ENCODE measurements at places on chromosomes 13 and 19.

DNA sequence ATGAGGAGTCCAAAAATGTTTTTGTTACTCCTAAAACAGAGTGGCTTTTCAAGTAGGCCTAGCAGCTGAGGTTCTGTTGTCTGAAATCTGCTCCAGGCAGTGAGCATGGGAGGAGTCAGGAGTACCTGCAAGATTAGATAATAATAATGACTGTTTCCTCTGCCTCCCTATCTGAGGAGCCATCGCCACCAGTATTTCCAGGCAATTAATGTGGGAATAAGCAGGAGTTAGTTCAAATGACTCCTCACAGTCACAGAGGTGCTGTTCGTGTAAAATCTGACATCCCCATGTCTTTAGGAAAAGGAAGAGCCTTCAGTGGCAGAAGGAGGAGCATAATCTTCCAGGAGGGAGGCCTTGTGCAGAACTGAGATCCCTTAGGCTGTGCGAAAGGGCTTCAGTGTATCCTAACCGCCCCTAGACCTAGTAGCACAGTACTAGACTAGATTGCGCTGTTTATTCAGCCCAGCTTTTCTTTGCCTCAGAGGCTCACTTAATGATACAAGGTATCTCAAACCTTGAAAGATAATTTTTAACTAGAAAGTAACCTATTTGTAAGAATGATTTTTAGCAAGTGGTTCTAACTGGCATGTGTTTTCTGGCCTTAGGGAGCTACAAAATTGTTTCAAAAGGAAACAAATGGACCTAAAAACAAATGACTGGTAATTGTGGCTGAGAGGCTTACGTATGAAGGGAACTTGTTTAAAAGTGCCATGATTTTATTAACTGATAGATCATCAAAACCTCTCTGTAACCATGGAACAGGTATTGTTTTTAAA is 49.0 kb downstream of the FREM2 start:
- DNase-seq, result no peak

DNA sequence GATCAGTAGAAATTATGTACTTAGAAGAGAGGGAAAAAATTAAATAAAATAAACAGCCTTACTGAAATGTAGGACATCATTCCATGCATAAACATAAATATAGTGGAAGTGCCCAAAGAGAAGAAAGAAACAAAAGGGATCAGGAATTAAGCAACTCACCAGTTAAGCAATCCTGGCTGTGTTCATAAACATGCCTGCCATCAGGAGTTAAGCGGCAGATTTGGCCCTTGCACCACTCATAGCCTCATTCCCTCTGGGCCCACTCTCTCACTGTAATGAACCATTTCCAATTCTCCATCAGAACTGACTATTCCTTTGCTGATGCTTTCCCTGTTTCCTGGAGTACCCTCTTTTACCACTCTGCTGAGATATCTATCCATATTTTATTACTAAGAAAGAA is 281.4 kb downstream of the LHFPL6 start:
- no peak for DNase-seq

- DNase-seq, result no peak
Measured at GRCh38 chr13:94704377-94705080, 7.8 kb downstream of the SOX21 start.

DNA sequence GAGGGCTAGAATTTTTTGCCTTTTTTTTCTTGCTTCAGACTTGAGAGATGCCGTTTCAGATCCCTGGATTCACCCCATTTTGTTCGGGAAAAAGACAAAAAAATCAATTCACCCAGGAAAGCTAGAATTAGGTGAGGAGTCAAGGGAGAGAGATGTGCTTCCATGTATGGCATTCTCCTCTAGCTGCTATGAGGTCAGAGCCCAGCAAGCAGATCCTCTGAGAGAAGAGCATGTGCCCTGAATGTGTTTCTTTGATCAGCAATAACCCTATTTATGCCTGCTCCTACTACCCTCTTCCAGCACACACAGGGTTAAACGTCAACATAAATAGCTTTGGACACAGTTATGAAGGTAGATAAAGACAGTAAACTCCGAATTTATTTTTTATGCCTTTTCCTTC is 53.6 kb downstream of the NDFIP2 start:
- DNase-seq, result no peak

DNA sequence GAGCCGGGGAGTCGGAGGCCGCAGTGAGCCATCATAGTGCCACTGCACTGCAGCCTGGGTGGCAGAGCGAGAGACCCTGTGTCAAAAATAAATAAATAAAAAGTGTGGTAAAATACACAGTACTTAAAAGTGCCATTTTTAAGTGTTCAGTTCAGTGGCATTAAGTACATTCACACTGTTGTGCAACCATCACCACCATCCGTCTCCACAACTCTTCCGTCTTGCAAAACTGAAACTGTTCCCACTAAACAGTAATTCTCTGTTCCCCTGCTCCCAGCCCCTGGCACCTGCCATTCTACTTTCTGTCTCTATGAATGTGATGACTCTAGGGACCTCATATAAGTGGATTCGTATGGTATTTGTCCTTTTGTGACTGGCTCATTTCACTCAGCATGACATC is 13.3 kb downstream of the SLC25A42 start:
- no peak for DNase-seq

GRCh38 chr13:47896546-47896945 is 104.5 kb downstream of the SUCLA2 start:
- DNase-seq, result no peak

DNA sequence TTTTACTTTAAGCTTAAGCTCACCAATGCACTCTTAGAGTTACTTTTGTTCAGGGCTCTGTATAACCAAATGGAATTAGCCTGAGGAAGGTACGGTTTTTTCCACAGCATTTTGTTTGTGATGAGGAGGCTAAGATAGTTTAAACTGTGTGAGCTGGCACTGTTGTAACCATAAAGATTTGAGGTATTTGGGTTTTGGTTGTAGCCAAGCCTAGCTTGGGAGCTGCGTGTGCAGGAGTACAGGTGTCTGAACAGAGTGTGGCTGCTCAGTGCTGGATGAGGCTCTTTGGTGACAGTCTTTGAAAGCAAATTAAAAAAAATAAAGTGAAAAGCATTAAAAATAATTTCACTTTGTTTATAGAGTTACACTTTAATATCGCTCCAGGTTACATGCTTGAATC is 56.0 kb downstream of the ARHGEF7 start:
- no peak for DNase-seq

- DNase-seq, result no peak
Measured at GRCh38 chr19:4939466-4939865, 29.4 kb upstream of the KDM4B start.

- DNase-seq, result no peak
Measured at GRCh38 chr13:80454245-80454644, 113.3 kb upstream of the SPRY2 start.

GRCh38 chr19:42199440-42200115 is 17.9 kb downstream of the DEDD2 start:
- no peak for DNase-seq

- DNase-seq, result no peak
Measured at GRCh38 chr13:113832631-113833030, 31.2 kb downstream of the GAS6 start.
